Stimulated activated CD4-positive, alpha-beta T cell treated with anti-CD3 and anti-CD28 coated beads, Interleukin-1b, Interleukin-23, amount 100 ng/mL, for 1 hour (primary cell): ENCODE measurements at places on chromosomes 2 and 18.

GRCh38 chr2:46325182-46325928 lies 28.1 kb downstream of the EPAS1 start:
- DNase-seq, result no peak

- no peak for DNase-seq
These were observed 24.4 kb downstream of the PUM2 start for GRCh38 chr2:20326163-20326780.

DNA sequence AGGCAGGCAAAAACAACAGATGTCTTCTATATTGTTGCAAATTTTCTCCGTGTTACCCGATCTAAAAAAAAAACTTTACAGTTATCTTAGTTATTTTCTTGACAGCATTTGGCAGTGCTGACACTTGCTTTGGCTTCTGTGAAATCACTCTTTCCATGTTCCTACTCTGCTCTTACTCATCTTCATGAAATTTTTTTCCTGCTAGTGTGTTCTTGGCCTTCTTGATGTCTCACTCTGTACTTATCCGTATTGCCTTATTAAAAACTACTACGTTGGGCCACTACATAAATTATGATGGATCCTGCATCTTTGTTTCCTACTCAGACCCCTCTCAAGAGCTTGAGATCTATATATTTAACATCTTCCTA lies 134.4 kb downstream of the IKZF2 start:
- no peak for DNase-seq

DNA sequence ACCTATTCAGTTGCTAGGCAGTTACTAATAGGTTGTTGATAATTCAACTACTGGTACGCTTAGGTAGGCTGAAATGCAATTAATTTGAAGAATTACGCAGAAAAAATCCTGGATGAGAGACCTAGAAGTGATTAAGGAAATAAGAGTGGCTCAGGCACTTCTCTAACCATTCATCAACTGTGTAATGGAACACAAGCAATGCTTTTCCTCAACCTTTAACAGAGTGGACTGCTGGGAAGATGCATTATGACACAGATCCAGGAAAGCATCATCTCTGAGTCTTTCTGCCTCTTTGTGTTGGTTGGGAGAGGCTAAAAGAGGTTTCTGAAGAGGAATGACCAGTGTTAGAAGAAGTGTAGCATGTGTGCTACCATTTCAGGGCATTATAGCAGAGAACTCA lies 992.2 kb downstream of the TSN start:
- no peak for DNase-seq

- no peak for DNase-seq
These were observed 477.9 kb downstream of the TSN start for GRCh38 chr2:122233372-122233771.

GRCh38 chr2:199814101-199814816 lies 36.7 kb downstream of the FTCDNL1 start:
- DNase-seq, result no peak

- DNase-seq, result no peak
These were observed 146.6 kb downstream of the MAP4K4 start for GRCh38 chr2:101844055-101844635.

DNA sequence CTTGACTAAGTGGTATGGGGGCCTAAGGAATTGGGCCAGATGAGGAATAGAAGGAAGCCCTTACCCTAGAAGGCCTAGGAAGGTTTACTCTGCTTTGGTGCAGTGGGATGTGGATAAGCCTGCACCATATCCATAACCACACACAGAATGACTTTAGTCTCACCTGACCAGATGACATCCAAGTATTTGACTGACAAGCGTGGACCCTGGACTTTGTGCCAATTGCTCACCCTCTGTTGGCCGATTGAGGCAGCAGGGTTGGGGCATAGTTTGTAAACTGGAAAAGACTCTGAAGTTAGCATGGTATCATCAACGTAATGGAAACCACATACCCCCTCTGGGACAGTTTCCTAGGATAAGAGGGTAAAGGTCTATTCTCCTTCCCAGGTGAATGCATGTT lies 36.5 kb upstream of the SERPINE2 start:
- no peak for DNase-seq

- DNase-seq, result no peak
These were observed 190.6 kb upstream of the SPRED2 start for GRCh38 chr2:65622951-65623535.

DNA sequence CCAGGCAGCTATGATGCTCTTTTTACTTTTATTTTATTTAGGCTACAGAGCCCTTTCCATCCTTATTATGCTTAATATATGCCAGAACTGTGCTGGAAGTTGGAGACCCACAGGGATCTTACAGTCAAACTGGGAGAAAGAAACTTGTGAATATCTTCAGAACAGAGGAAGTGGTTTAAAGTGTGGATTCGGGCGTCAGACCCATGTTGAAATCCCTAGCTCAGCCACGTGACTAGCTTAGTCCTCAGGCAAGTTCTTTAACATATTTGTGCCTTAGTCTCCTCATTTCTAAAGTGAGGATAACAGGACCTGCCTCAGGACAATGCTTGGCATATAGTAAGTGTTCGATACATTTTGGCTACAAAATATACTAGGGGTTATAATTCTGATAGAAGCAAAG lies 59.1 kb downstream of the MAP3K20 start:
- DNase-seq, result no peak

- DNase-seq, result no peak
These were observed 49.0 kb downstream of the SNED1 start for GRCh38 chr2:241047253-241048010.

GRCh38 chr2:85405201-85406059 lies 4.7 kb downstream of the CAPG start:
- peak; percentile 36 for DNase-seq

DNA sequence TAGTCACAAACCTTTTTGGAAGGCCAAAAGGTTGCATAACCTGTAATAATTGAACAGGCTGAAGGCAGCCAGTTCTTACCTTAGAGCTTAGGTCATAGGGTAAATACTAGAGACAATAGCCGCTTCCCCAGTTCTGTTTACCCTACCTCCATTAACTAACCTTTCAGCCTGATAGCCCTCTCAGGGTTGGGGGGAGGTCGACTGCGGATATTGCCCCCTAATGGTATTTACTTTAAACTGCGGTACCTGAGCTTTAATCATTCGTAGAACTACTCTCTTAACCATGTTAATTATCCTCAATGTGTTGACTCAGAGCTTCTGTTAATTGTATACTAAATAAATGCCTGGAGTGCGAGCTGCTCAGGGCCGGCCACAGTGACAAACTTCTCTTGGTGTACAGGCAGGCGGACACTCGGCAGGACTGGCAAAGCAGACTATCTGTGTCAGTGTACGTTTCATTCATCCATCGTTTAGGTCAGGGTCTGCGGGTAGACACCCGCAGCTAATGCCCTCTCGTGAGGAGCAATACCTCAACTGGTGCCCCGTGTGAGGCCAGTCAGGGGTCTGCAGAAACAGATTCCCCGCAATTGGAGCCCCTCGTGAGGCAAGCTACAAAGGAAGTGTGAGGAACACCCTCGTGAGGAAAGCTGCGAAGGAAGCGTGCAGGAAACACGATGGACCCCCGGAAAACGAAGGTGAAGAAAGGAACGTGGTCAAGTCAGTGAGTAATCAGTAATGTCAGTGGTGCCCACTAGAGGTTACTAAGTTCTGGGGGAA lies 115.3 kb upstream of the SCN7A start:
- DNase-seq, result no peak

DNA sequence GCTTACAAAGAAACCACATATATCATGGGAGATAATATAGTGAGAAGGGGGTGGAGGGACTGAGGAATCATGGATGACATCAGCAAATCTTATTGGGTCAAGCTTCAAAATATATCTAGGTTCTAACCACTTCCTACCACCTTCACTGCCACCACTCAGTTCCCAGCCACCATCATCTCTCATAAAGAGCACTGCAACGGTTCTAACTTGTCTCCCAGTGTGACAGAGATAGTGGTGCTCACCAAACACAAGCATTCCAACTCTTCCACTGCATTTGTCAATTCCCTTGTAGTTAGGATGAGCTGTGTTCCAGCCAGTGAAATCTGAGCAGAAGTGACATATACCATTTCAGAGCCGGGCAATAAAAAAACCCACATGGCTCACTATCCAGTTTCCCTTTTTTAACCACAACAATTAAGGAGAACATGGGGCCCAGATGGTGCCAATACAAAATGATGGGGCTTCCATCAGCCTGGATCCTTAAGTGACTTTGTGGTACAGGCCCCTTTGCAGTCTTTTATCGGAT lies 318.1 kb downstream of the NBAS start:
- DNase-seq, result no peak

DNA sequence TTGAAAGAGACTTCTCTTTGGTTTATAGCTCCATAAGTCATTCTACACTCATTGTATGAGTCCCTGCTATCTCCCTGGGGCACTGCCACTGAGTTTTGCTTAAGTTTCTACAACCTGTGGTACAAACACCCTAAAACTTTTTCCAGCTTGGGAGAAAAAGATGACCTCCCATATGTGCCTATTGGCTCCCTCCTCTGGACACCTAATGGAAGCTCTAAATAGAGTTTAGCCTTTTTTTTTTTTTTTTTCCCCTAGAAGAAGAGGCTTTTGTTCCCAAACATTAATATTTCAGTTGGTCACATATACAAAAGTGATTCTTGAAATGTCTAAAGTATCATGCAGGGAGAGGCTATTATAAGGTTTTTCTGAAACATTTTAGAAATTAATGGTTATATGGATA lies 547.2 kb upstream of the TMEFF2 start:
- DNase-seq, result no peak

DNA sequence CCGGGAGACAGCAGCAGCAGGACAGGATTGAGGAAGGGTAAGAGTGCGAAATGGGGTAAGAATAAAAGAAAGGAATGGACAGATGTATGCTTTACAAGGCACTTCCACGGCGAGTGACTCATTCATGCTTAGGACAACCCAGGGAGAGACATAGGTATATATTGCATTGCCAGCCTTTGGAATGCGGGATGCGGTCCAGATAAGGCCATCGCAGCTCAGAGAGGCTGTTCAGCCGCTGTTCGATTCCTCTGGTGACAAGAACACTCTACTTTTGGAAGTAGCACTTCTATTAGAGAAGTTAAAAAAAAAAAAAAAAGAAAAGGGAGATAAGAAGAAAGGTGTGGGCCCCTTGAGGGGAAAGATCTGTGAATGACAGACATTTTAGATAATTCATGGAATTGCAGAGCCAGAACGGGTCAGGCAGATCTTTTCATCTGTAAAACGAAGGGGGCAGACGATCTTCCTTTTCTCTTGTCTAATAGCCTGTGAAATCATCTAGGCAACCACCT lies 819 bp upstream of the NCOA1 start:
- no peak for DNase-seq

- no peak for DNase-seq
These were observed 282.5 kb downstream of the SLC8A1 start for GRCh38 chr2:40169430-40169829.

DNA sequence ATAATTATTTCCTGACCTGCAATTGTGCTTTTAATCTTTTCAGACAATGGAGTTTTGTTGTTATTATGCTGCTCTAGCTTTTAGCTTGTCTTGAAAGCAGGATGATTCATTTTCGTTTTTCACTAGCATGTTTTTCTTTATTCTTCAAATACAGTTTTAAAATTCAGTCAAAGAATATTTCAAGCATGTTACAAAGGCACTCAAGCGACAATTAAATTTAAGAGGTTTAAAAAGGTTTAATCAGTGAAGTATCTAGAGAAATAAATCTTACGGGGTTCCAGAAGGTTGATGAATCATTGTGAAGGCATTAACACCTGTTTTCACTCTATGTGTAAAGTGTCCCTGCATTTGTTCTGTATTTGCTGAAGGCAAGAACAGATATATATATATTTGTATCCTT lies 390.7 kb upstream of the TMEFF2 start:
- no peak for DNase-seq

- no peak for DNase-seq
These were observed 44.5 kb downstream of the MAPRE2 start for GRCh38 chr18:35085450-35086380.

DNA sequence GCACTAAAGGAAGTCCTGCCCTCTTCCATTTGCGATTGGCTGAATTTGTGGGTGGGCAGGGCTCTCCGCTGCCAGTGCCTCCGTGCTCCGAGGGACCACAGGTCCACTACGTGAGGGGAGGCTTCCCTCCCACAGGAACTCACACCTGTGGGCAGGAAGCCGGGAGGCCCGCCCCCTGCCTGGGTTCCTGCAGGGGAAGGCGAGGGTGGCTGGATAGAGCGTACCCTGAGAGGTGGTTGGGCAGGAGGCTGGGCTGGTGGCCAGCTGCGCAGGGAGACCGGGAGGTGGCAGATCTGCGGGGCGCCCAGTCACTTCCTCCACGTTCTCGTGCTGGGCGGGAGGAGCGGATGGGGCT lies 47.0 kb upstream of the PTH2R start:
- DNase-seq, result no peak

GRCh38 chr2:103161456-103162289 lies 399.8 kb downstream of the TMEM182 start:
- DNase-seq, result no peak

- DNase-seq, result no peak
These were observed 18.9 kb downstream of the GNLY start for GRCh38 chr2:85712849-85713612.

GRCh38 chr2:8719528-8719927 lies 37.7 kb downstream of the ID2 start:
- no peak for DNase-seq

DNA sequence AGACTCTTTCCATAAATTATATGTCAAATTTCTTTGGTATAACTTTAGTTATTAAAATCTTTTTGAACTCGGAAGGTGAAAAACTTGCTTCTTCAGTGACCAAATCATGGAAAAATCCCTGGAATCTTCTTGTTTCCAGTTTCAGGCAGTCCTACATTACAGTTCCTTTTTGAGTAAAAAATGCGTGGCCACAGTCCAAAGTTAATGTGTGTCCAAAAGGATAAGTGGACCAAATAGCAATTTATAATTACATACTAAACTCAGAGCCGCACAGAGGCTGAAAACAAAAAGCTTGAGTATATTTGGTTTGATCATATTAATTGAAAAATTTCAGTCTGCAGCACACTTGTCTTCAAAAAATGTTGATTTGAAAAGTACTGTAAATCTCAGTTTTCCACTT lies 28.4 kb upstream of the DYNC2LI1 start:
- DNase-seq, result no peak

DNA sequence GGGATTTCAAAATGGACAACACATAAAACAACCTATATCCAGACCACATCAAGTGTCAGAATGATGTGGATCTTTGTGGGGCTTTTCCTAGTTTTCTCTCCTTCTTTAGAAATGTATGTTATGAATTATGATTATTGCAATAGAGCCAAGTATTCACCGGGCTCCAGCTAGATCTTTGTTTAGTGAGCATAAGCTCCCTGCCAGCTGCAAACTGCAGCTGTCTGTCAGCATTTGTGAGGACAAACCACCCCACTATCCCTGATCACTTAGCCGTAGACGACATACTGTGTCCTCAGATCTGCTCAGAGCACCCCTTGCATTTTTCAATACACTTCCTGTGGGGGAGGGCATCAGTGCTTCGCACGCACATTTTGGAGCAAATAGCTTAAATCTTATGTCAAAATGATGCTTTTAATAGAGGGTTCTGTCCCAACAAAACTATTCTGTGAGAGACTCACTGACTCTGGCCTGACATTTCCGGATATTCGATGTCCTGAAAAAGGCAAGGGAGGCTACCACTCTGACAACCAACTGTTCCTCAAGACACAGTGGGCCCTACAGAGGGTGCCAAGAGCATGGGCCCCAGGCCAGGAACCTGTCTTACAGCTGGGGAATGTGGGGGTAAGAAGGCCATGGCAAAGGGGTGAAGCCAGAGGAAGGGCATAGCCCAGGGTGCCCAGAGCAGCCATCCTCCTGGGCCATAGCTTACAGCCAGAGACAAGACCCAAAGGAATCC lies 346.0 kb downstream of the ARHGAP15 start:
- DNase-seq, result no peak
